ENCODE measurements at places on chromosomes 1 and 21.

DNA sequence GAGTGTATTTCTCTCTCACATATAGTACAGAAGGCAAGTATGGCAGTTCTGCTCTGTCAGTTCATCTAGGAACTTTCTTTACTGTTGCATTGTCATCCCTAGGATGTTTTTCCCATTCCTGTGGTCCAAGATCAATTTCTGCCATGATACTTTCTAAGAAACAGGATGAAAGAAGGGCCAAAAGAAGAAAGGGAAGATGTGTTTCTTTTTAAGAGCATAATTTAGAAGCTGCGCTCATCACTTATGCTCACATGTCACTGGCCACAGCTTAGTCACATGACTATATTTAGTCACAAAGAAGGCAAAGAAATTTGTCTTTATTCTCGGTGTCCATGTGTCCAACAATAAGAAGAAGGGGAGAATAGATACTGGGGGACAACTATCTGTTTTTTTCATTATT, 7.0 kb upstream of the MAST2 start:
- DNase-seq, result no peak

GRCh38 chr21:33942426-33942825, 26.8 kb upstream of the ATP5PO start:
- DNase-seq, result no peak

DNA sequence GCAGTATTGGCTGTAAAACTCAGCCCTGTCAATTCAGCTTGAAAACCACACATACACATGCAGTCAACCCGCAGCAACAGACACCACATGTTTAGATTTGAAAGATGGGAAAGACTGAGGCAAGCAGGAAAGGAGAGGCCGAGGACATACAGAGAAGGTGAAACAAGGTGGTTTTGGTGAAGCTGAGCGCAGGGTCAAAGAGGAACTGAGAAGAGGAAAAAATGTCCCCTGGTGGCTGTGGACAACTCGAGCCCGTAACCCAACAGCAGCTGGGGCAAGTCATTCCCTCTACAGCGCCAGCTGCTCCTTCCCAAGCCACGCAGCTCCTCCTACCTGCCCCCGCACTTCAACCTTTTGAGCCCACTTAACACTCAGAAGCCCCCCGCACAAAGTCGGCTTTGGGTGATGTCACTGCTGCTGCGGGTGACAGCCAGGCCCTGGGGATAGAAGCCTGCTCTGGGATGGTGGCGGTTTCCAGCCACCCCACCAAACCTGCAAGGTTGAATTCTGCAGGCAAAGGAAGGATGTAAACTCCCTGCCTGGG, 63.0 kb downstream of the KCNN3 start:
- DNase-seq, result no peak

GRCh38 chr1:215306426-215306825, 223.9 kb downstream of the KCNK2 start:
- DNase-seq, result no peak

GRCh38 chr1:193537266-193538002, 351.0 kb upstream of the B3GALT2 start:
- DNase-seq, result no peak

DNA sequence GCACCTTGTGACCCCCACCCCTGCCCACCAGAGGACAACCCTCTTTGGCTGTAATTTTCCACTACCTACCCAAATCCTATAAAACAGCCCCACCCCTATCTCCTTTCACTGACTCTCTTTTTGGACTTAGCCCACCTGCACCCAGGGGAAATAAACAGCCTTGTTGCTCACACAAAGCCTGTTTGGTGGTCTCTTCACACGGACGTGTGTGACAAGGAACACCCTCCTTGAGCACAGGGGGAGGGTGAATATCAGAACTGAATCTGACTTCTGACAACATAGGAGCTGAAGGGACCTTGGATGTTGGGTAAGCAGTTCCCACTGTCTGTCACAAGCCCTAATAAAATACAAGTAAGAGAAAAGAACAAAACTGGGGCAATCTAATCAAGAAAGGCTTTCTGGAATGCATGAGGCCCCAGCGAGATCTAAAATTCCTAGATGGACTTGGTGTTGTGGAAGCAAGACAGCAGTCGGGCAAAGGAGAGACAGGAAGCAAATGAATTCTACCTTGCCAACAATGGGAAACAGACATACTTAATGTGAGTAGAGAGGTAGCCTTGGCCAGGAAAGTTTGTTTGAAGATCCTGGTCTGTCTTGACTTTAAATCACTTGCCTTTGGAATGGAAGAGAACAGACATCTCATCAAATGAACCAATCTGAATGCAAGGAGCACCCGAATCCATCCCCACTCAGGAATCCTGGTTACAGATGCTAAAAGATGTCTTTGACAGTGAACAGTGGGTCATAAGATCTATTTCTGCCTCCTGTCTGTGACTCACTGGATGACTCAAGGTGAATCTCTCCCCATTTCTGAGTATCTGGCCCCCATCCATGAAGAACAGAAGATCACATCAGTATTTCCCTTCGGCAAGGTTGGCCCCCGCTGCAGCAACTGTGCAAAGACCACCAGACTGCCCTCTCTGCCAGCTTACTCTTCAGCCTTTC, 53.3 kb downstream of the OLFML3 start:
- no peak for DNase-seq

DNA sequence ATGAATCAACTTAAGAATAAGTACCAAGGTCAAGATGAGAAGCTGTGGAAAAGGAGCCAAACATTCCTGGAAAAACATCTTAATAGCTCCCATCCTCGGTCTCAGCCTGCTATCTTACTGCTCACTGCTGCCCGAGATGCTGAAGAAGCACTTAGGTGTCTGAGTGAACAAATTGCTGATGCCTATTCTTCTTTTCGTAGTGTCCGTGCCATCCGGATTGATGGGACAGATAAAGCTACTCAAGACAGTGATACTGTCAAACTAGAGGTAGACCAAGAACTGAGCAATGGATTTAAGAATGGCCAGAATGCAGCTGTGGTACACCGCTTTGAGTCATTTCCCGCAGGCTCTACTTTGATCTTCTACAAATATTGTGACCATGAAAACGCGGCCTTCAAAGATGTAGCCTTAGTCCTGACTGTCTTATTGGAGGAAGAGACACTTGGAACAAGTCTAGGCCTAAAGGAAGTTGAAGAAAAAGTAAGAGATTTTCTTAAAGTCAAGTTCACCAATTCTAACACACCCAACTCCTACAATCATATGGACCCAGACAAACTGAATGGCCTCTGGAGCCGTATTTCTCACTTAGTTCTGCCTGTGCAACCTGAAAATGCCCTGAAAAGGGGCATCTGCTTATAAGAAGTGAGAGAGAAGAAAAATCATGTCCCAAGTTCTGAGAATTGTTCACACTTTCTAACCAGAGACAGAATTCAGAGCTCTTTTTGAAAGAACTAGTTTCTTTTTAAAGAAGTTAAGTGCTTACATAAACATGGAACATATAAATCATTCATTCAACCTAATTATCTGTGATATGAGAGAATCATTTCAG, 35.7 kb downstream of the TOR1AIP1 start:
- DNase-seq, result no peak

DNA sequence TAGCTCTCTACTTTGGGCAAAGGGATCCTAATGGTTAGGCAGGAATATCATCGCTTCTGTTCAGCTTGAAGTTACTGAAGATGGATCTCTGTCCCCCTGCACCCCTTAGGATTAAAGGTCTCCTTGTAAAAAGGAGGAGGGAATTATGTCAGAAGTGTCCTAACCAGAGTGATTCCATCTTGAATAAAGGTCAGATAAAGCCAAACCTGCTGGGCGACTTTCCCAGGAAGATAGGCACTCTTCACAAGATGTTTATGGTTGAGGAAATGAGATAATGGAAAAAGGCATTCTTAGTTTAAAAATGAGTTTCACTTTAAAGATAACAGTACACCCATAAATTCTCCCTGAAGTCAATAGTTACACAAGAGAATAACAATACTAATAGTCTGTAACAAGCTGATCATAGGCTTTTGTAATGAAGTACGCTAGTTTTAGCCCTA, 1.7 kb upstream of the NENF start:
- no peak for DNase-seq

- DNase-seq, result no peak
Measured at GRCh38 chr1:187474336-187474735, 645.6 kb downstream of the PLA2G4A start.

All from ovary (tissue), 10 donors.